Activated CD4-positive, CD25-positive, alpha-beta regulatory T cell treated with anti-CD3 and anti-CD28 coated beads, Interleukin-2, amount 50 U/mL, for 24 hours (primary cell): ENCODE measurements at places on chromosomes 3 and 15.

- peak; percentile 21 for ATAC-seq
Measured at GRCh38 chr15:83106994-83107840, at the start of gene TM6SF1. TM6SF1 (plus strand) TSS chr15:83107645; CDS start chr15:83107681, 36 bp downstream.

- no peak for ATAC-seq
Measured at GRCh38 chr3:4742359-4742758, 236.9 kb upstream of the BHLHE40 start.

GRCh38 chr3:82229397-82229796 lies 468.0 kb upstream of the GBE1 start:
- ATAC-seq: no peak

GRCh38 chr15:42094512-42094963 lies at the start of gene PLA2G4D:
PLA2G4D (minus strand) TSS chr15:42094562; CDS start chr15:42094459, 103 bp downstream.
- ATAC-seq: no peak

- ATAC-seq: no peak
Measured at GRCh38 chr3:30193625-30194044, 412.8 kb upstream of the TGFBR2 start.

GRCh38 chr15:35062738-35063099 lies 22.4 kb downstream of the NANOGP8 start:
- no peak for ATAC-seq

- no peak for ATAC-seq
Measured at GRCh38 chr15:40721701-40722100, 26.7 kb downstream of the RAD51 start.

- no peak for ATAC-seq
Measured at GRCh38 chr3:55006244-55006676, 78.4 kb upstream of the LRTM1 start.

- peak; percentile 36 for ATAC-seq
Measured at GRCh38 chr15:93019090-93019489, 69.9 kb downstream of the RGMA start.

DNA sequence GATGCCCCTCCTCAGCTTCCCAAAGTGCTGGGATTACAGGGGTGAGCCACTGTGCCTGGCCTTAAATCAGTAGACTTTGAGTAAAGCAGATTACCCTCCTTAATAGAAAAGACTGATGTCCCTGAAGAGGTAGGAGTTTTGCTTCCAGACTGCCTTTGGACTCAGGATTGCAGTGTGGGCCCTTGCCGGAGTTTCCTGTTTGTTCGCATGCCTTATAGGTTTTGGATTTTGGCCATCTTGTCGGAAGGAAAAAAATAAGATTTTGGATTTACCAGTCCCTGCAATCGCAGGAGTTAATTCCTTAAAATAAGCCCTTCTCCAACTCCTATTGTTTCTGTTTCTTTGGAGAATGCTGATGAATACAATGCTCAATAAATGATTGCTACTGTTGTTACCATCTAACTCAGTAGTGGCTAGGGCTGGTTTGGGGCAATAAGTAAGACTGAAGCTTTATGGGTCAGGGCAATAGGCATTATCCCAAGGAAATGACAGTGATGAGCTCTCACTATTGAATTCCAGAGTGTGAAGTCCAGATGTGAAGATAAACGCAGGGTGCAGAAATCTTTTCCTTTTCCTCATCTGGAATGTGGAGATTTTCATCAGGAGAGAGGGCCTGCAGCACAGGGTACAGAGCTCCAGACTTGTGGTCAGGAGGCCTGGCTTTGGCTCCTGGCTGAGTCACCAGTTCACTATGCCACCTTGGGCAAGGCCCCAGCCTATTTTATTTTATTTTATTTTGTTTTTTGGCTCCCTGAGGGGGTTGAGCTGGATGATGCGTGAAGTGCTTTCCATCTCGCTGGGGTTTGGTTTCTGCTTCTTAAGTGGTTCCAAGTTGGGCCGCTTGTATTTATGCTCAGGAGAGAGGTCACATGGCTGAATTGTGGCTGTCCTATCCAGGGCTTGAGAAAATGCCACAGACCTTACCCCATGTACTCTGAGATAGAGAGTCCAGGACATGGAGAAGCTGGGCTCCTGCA lies 25.3 kb downstream of the FOXL2 start:
- no peak for ATAC-seq

GRCh38 chr3:11305509-11305908 lies 33.3 kb downstream of the ATG7 start:
- ATAC-seq: no peak

GRCh38 chr15:91045065-91045464 lies 22.7 kb upstream of the VPS33B start:
- no peak for ATAC-seq

DNA sequence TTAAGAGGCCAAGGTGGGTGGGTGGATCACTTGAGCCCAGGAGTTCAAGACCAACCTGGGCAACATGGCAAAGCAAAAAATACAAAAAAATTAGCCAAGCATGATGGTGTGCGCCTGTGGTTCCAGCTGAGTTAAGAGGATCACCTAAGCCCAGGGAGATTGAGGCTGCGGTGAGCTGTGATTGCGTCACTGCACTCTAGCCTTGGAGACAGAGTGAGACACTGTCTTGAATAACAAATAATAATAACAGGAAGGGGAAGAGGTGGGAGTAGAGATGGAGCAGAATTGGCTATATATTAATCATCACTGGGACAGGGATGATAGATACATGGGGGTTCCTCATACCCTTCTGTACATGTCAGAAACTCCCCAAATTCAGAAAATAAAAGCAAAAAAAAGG lies 23.8 kb upstream of the NMB start:
- peak; percentile 92 for ATAC-seq

GRCh38 chr3:50516440-50516871 lies 13.0 kb upstream of the CACNA2D2 start:
- no peak for ATAC-seq

DNA sequence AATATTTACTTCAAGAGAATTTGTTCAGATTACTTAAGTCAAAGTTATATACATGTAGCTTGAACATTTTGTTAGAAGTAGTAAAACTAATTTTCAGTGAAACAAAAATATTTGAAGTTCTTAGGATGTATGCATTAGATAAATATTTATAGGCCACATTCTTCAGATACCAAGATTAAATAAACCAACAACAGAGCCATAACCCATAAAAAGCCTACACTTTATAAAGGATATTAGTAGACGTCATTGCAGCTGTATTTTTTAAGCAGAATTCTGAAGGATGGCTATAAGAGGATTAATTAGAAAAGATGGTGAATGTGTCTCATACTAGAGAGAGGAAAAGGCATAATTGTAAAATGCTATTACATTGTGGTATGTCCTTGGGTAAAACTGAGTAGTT lies 449.7 kb upstream of the ALCAM start:
- ATAC-seq: no peak

DNA sequence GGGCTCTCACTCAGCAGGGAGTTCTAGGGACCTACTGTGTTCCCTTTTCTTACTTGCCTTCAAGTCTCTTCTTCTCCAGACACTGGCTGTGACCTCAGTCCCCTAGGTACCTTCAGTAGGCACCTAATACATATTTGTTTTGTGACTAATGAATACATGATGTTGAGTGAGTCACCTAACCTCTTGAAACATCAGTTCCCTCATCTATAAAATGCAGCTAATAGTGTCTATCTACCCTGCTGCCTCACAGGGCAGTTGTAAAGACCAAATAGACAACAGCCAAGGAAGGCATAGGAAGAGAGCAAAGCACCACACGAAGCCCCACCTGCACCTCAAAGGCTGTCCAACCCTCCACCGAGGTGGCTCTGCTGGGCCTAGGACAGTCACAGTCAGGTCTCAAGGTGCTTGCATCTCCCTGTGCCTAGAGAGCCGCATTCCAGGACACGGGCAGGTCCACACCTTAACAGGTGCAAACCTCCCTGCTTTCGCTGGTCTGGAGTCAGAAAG lies 29.1 kb downstream of the DAPK2 start:
- ATAC-seq: peak; percentile 38

DNA sequence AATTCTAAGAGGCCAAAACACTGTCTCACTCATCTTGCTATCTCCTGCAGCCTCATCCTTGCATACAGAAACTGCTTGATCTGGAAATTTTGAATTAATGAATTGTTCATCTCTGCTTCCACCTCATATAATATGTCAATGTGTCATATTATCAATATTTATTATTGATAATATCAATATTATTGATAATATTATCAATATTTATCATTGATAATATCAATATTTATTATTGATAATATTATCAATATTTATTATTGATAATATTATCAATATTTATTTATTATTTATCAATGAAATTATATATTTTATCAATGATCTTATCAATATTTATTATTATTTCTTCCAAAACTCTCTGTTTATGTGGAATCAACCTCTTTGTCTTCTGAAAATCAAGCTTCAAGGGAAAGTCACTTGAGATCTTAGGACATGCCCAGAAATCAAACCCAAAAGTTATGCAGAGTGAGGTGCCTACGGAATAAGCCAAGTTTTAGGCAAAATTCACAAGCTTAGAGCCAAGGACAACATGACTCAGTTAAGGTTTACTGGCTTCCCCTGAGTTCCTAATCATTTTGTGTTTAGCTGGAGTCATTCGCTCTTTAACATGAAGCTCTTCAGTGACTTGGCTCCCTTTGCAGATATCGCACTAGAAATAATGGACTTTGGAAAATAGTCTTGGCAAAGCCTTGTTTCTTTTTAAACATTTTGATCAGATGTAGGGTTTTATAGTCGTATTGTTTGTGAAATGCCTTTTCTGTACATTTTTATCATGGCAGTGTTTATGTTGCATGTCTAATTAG lies 297.1 kb upstream of the RARB start:
- ATAC-seq: no peak

DNA sequence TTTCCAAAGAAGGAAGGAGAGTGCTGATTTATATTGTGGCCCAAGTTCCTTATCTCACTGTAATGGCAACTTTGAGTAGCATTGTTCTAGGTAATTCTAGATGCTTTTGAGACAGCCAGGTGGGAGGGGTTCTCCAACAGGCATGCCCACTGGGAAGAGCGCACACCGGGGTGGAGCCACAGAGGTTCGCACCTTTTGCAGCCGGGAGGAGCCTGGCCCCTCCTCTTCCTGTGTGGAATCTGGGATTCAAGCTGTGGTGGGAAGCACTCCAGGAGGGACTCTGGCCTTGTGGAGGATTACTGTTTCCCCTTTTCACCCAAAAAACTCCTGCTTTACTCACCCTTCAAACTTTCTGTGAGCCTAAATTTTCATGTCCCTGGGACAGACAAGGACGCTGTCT lies 53.1 kb downstream of the CFAP20DC start:
- ATAC-seq: no peak

GRCh38 chr3:131630807-131631206 lies 128.0 kb upstream of the MRPL3 start:
- ATAC-seq: no peak

GRCh38 chr15:59346951-59347350 lies 25.7 kb downstream of the MYO1E start:
- ATAC-seq: no peak

DNA sequence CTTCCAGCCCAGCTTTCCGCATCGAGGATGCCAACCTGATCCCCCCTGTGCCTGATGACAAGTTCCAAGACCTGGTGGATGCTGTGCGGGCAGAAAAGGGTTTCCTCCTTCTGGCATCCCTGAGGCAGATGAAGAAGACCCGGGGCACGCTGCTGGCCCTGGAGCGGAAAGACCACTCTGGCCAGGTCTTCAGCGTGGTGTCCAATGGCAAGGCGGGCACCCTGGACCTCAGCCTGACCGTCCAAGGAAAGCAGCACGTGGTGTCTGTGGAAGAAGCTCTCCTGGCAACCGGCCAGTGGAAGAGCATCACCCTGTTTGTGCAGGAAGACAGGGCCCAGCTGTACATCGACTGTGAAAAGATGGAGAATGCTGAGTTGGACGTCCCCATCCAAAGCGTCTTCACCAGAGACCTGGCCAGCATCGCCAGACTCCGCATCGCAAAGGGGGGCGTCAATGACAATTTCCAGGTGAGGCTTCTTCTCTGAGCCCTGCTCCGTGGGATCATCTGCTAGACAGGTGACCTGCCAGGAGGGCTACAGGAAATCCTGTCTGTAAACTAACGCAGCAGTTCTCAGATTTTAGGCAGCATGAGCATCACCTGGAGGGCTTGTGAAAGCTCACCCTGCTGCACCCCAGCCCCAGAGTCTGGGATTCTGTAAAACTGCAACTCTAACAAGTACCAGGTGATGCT lies 1.6 kb downstream of the THBS1 start:
- no peak for ATAC-seq

DNA sequence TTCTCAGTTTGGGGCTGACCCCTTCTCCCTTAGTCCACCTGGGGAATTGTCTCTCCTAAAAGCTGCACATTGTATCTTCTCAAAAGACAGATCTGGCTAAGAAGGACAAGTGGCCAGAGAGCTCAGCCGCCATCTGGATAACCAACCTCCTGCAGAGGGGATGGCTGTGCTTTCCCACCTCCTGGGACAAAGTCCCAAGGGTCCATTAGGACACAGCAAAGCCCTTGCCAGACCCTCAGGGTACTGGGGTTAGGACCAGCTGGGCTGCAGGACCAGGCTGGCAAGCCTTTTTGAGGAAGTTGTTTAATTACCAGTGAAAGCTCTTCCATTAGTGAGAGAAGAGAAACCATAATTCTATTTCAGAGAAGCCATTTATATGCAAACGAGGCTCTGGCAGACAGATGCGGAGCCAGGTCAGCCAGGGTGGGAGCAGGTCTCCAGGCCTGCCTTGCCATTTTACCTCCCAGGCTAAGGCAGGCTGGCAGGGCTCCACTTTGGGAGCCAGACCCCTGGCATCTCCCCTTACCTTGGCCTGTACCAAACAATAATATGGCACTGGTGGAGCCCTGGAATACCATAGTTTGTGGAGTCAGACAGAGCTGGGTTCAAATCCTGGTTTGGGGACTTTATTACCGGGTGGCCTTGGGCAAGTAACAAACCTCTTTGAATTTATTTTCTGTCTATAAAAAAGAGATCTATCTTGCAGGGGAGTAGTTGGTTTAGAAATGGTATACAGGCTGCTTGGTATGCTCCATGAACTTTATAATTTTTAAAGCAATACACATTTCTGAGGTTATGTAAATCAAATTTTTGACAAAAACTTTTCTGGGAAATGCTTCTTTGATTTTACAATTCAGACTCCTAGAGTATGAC lies 17.9 kb downstream of the SHF start:
- no peak for ATAC-seq

DNA sequence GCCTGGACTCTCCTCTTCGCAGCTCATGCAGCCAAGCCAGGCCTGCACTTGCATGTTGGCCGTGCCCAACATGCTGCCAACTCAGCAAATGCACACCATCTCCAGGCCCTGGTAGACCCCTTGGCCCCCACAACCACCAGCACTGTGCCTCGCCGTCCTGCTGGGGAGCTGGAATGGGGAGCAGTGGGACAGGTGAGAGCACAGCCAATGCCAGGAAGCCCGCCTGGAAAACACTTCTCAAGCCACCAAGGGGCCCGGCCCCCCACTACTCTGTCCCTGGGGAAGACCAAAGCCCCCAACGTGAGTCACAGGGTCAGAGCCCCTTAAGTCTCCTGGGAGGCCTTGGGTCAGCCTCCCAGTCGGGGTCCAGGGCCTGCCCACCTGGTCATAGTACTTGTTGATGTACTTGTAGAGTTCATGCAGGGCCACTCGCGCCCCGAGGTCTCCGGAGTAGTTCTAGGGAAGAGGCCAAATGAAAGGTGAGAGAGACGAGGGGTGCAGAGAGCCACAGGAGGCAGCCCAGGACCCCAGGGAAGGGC lies 24.5 kb downstream of the PLXNB1 start:
- no peak for ATAC-seq

- peak; percentile 38 for ATAC-seq
Measured at GRCh38 chr3:70999730-71000129, 583.8 kb downstream of the FOXP1 start.
